NCI-H2107 (cell line): ENCODE measurements at places on chromosomes 13 and 19.

GRCh38 chr13:70856711-70857110 is 748.5 kb upstream of the KLHL1 start:
- DNase-seq = no peak

GRCh38 chr19:49499030-49499670 is 2.9 kb downstream of the RPS11 start:
- DNase-seq = no peak

DNA sequence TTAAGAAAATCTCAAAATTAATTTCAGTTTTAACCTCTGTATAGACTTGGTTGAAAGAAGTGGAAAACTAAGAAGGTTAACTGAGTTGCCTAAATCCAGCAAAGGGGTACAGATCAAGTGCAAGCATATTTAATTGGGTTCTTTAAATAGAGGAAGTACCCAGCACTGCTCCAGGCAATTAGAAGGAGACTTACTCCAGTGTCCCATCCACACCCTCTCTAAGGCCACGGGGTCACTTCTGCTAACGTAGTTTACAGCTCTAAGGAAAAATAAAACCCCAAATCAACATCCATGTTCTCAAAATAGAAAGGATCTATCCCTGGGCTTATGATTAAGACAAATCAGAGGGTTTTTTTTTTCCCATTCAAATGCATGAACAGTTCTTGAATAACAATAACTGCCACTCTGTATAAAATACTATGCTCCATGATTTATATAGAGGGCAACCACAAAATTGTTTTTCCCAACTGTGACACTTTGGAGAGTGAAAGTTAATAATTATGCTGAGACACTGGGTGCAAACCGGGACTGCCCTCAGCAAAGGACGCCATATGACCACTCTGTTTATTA is 4.6 kb downstream of the FRY start:
- DNase-seq = no peak

DNA sequence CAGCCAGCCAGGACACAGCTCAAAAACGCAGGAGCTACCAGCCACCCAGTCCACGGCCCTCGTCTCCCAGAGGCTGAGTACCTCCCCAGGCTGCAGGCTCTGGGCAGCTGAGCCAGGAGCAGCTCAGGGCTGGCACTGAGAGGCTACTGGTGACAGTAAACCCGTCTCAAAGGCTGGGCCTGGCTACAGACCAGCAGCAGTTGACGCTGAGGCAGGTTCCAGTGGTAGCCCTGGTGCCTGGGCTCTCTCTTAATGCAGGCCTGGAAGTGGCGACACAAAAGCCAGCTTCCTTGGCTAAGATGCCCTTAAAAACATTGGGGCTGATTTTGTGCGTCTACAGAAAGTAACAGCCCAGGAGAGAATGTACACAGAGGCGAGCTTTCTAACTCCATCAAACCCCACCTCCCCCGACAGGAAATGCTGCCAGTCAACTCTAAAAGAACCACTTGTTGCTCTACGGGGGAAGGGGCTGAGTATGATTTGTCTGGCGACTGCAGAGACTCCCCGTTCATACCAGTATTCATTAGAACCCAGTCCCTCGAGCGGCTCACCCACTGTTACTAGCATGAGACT is 126.3 kb downstream of the STK24 start:
- no peak for DNase-seq

DNA sequence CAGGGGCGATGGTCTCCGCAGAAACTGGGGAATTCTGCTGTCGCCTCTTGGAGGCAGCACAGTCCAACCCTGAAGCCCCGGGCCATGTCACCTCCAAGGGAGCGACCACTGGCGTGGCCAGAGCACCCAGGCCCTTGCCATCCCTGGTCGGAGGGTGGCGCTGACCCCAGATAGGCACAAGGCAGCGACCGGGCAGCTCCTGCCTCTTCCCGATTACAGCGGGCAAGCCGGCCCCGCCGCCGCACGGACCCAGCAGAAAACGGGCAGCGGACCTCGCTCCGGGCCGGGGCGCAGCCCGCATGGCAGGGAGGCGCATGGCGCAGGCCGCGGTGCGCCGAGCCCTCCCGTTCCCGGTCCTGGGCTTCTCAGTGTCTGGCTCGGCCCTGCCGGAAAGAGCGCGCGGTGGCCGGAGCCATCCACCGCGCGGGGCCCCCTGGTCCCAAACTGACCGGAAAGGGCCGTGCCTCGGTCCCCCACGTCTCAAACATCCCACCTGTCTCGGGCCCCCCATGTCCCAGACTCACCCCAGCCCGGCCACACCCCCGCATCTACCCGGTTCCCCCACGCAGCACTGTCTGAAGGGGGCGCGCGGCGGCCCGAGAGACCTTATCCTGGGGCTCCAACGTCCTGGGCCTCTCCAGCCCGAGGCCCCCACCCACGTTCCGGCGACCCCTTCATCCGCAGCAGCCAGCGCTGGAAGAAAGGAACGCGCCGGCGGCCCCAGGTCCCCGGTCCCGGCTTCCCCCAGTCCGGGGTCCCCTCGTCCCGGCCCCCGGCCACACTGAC is 727 bp downstream of the CERS1 start:
- DNase-seq = no peak

- DNase-seq = no peak
Measured at GRCh38 chr19:6828698-6829633, 56.5 kb downstream of the VAV1 start.

DNA sequence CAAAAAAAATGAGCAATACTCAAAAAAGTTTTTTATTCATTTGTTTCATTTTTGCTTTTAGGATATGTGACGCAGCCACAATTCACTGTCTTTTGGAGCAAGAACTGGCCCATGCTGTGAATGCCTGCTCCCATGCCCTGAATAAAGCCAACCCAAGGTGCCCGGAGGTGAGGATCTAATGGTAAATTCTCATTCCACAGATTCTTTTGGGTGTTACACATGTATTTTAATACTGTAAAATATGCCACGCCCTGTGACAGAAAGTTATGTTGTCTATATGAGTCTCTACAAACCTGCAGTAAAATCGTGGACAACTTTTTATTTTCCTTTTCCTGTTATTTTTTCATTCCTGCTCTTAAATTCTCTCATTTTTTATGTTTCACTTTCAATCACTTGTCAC is 57.5 kb upstream of the AKAP11 start:
- no peak for DNase-seq

DNA sequence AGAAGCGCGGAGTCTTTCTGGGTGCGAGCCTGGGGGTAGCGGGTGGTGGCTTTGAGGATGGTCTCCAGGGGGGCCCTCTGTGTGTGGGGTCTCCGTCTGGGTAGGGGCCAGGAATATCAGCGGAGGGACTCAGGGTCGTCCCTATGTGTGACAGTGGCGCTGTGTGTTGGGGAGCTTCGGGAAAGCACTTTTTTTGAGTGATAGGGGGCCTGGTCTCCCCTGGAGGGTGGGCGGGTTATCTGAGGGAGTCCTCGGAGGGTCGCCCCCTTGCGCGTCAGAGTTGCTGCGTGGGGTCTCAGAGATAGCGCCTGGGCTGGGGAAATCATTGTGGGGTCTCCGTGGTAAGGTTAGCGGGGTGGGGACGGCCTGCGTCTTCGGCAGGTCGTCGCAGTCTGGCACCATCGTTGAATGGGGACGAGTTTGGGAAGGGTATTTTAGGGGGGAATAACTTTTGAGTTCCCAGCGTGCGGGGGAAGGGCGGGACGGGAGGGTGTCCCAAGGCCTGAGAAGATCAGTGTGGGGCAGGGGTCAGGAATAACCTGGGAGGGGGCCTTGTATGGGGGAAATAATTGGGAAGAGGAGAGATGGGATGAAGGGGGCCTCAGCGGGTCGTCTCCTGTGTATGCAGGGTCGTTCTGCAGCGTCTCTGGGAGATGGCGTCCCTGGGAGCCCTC is 857 bp downstream of the IER2 start:
- no peak for DNase-seq

DNA sequence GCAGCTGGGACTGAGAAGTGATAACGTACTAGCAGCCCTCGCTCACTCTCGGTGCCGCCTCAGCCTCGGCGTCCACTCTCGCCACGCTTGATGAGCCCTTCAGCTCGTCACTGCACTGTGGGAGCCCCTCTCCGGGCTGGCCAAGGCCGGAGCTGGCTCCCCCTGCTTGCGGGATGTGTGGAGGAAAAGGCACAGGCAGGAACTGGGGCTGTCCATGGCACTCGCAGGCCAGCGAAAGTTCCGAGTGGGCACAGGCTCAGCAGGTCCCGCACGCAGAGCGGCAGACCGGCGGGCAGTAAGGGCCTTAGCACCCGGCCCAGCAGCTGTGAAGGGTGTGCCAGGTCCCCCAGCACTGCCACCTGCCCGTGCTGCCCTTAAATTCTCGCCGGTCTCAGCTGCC is 38.8 kb upstream of the SGCG start:
- DNase-seq = no peak

DNA sequence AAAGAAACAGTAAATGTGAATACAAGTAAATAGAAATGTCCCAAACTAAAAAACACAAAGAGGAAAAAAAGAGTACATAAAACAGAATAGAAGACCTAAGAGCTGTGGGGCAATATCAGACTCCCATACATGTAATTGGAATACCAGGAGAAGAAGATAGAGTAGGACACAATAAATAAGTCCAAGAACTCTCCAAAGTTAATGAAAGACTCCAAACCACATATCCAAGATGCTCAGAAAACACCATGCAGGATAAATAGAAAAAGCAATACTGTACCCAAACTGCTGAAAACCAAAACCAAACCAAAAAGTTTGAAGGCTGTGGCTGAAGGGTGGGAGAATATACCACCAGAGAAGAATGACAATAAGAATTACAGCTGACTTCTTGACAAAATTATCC is 18.3 kb downstream of the THSD1 start:
- DNase-seq = no peak

DNA sequence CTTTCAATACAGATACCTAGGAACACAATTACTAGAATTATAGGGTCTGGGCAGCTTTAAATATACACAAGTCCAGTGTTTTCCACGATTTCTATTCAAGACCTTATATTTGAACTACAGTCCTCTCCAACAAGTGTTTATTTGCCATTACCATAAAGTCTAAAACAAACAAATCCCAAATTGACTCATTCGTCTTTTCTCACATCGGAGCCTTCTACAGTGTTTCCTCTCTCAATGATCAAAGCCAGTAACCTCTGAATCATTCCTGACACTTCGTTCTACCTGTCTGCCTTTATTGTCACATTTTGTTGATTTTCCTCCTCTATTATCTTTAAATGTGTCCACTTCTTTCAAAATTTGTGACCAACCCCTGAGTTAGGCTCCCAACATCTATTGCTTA is 1356.5 kb upstream of the SLC10A2 start:
- no peak for DNase-seq

GRCh38 chr13:85879014-85879413 is 79.8 kb upstream of the SLITRK6 start:
- no peak for DNase-seq

- DNase-seq = no peak
Measured at GRCh38 chr13:75399168-75399878, 82.6 kb downstream of the TBC1D4 start.

DNA sequence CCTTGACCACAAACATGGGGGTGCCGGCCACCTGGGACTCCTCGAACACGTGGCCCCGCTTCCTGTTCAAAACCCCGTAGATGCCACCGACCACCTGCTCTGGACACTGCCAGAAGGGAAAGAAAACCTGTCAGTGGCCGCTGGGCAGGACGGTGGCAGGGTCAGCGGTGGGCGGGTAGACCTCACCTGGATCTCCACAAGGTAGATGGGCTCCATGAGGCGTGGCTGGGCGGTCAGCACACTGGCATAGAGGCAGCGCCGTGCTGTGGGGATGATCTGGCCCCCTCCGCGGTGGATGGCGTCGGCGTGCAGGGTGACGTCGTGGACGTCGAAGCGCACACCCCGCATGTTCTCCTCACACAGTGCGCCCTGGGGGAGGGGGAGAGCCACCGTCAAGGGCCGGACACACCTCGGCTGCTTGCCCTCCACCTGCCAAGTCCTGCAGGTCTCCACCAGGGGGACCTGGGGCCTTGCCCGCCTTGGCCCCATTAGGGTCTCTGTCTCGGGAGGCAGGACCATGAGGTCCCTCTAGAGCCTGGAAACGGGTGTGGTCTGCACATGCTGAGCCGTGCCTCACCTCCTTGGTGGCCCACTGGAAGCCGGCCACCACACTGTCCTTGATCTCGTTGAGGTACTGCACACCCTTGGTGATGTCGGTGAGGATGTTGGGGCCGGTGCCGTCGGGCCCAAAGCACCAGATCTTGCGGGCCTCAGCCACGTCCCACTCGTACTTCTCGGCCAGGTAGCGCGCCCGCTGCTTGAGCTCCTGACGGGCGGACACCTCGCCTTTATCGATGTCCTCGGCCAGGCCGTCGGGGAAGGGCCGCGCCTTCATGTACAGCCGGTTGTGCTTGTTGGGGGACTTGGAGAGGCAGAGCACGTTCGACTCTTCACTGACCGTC is 6.6 kb upstream of the DAPK3 start:
- no peak for DNase-seq

- no peak for DNase-seq
Measured at GRCh38 chr19:48810151-48810550, 678 bp downstream of the BCAT2 start.

GRCh38 chr19:14183741-14184350 is 22.1 kb downstream of the ADGRL1 start:
- DNase-seq = no peak

DNA sequence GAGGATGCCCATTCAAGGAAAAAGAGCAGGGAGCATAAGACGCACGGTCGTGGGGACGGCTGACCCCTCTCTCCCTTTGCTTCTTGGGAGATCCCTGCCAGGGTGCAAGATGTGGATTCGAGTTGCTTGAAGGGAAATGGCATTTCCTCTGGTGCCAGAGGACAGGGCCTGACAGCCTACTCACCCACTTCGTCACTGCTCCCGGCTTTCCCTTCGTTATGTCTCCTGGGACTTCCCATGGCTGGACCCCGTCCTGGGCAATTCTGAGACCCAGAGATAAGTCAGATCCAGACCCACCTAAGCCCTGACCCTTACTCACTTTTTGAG is 1.2 kb downstream of the TBC1D17 start:
- DNase-seq = no peak

GRCh38 chr13:35498231-35498630 is 21.7 kb upstream of the MAB21L1 start:
- no peak for DNase-seq

GRCh38 chr19:1507763-1508506 is 4.9 kb downstream of the ADAMTSL5 start:
- DNase-seq = peak; percentile 53

DNA sequence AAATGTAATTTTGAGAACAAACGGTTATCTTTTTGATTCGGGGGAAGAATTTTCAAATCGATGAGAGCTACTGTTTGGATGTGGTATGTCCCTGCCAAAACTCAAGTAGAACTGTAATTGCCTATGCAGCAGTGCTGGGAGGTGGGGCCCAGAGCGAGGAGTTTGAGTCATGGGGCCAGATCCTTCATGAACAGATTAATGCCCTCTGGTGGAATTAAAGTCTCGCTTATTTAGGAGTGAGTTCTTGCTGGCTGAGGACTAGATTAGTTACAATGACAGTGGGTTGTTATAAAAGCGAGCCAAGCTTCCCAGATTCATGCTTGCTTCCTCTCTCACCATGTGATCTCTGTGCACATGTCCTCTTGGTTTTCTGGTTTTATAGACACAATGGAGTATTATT is 11.8 kb upstream of the PRR20A start:
- no peak for DNase-seq

DNA sequence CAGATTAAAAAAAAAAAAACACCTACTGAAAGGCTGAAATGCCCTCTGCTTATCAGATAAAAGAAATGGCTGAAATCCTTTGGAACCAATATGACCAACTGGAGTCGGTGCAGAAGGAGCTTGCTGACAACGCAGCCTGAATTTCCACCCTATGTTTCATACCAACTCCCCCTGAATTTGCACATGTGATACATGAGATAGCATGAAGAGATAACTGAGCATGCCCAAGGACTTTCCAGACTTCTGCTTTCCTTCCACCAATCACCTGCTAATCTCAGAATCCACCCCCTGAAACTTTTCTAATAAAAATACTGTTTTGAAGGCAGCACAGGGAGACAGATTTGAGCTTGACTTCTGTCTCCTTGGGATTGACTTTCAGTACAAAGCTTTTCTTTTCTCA is 32.2 kb upstream of the WDFY2 start:
- DNase-seq = no peak
